Right hindlimb (tissue), 1 donor: ENCODE measurements at places on chromosomes 12 and 14.

DNA sequence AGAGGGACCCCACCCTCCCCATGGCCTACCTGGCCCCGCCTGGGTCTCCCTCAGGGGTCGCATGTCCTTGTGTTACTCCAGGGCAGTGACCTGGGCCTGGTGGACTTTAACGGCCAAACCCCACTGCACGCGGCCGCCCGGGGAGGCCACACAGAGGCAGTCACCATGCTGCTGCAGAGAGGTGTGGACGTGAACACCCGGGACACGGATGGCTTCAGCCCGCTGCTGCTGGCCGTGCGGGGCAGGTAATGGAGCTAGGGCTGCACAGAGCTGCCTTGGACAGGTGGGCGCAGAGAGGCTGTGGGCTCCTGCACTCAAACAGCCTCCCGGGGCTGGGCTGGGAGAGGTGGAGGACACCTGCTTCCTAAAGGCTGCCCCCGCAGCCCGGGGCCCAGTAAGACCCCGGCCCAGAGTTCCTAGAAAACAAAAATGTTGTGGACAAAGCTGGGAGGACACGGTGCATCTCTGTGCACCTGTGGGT is 21.6 kb downstream of the ASPG start:
- DNase-seq: no peak

DNA sequence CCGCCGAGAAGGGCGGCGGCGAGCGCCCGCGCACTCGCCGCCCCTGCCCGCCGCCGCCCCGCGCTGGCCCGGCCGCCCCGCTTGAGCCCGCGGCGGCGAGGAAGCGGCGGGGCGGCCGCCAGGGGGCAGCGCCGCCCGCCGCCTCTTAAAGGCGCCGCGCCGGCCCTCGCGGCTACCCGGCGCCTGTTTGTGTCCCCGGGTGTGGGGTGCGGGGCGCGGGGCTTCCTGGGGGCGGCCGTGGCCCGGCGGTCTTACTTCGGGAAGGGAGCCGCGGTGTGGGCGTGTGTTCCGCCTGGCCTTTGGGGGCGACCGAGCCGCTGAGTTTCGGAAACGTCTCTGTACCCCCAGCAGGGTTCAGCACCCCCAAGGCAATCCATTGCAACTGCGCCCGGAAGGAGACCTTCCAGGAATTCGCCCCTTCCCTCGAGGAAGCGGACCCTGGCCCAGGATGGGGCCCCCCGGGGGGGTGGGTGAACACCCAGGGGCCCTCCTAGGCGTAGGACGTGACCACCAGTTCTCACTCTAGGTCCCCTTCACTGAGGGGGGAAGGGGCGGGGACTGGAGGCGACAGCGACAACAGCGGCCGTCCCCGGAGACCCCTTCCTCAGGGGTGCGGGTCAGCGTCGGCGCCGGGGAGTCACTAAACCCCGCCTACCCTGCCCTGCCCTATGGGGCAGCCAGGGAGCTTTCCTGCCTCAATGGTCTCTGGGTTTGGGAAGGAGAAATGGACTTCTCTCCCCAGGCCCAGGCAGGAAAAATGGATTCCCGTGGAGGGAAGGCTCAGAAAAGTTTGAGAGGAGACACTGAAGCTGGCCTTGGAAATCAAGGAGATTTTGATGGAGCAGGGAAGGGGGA is at the start of gene ITPK1:
ITPK1 (minus strand) TSS at position 105 of the 855 bp plus-strand sequence. CDS start 762 bp downstream, outside the sequence.
- DNase-seq: peak; percentile 64

GRCh38 chr12:94575645-94576403 is 74.5 kb downstream of the TMCC3 start:
- DNase-seq: no peak

DNA sequence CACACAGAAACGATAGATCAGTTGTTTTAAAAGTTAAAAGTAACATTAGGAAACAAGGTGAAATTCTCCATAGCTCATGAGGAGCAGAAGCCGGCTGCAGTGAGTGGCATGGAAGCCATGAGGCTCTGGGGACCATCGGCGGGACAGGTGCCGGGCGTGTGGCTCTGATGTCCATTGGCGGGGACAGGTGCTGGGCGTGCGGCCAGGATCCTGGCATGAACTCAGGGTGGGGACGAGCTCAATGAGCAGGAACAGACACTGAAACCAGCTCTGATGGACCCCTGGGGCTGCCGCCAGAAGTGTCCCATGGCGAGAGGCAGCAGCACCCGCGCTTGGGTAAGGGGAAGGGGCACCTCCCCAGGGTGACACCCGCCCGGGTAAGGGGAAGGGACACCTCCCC is 75.1 kb downstream of the NOC4L start:
- DNase-seq: peak; percentile 73

DNA sequence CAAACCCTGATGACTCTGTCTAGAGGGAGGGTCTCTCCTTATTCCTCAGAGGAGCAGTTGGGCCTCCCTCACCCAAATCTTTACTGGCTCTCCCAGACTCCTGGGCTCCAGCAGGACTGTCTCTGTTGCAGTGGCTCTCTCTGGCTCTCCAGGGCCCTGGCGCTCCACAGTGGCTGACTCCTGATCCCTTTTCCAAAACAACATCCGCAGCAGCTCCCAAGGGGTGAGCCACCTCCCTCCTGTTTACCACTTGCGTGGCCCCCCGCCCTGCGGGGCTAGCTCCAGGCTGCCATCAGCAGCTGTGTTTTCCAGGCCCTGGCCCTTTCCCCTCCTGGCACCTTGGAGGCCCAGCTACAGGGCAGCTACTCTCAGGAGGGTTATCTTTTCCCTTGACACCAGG is 123.5 kb downstream of the CALM1 start:
- DNase-seq: no peak

DNA sequence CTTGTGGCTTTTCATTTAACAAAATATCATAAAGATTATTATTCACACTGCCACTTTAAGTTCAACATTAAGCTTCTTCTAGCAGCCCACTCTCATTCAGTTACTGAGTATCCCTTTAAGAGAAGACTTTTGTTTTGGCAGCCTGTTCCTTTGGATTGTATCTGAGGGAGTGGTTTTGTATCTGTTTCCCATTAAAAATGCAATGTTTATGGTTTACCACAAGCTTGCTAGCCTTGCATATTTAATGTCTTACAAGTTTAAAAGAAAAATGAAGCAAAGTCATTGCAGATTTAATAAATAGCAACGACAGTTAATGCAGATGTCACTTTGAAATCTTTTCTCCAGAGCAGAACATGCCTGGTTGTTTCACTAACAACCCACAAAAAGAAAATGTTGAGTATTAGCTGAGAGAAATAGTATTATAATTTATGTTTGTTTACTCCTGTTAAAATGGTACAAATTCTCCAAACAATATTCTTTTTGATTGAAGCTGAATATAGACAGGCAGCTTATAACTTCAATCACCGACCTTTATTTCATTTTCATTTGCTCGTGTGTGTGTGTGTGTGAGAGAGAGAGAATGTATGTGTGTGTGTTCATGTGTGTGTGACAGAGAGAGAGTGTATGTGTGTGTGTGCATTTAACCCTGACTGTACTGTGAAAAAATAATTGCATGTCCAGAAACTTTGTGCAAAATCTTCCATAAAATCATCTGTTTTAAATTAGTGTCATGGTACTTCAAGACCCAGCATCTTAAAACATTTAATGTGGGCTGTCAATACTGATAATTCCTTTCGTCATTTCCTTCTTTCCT is 1.8 kb downstream of the DCN start:
- no peak for DNase-seq

DNA sequence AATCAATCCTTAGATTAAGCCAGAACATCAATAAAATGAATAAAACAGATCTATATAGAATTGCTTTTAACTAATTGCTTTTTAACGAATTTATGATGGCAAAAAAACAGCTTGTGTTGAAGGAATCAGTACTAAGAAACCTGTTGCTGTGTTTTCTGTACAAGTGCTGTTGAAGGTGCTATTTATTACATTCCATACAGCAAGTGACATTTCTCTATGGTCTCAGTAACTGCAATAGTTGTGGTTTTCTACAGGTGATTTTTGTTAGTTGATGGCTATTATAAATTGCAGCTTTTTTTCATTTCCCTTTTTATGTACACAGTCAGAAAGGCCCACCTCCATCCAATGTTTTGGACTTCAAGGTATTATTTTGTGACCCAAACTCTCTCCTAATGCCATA is 56.6 kb downstream of the SLC2A13 start:
- no peak for DNase-seq

DNA sequence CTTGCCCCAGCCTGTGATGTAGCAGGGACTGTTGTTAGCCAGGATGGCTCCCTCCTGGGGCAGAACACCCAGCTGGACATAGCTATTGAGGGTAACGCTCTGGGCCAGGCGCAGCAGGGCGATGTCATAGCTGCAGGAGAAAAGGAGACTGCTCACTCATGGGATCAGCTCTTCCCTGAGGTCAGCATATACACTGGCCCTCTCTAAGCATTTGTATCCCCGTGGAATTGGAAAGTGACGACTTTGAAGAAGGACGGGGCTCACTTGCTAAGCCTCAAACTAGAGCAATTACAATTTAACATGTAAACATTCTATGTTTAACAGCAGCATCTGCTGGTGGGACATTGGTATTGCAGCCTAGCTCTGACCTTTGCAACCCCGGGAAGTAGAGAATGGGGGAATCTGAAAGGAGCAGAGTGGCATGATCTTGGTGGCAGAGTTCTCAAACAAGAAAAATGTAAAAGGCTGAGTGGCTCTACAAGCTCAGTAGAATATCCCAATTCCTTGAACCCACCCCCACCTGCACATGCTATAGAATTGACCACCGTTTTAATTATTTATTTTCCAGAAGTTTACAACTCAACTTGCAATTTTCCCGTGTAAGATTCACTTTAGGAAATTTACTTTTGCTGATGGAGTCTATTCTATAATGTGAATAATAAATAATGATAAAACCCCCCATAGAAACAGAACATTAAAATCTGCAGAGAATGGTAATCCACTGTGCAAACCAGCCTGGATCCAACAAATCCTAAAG is 5.0 kb downstream of the CELA1 start:
- DNase-seq: peak; percentile 70

GRCh38 chr12:75976913-75977312 is 54.7 kb downstream of the PHLDA1 start:
- DNase-seq: no peak

DNA sequence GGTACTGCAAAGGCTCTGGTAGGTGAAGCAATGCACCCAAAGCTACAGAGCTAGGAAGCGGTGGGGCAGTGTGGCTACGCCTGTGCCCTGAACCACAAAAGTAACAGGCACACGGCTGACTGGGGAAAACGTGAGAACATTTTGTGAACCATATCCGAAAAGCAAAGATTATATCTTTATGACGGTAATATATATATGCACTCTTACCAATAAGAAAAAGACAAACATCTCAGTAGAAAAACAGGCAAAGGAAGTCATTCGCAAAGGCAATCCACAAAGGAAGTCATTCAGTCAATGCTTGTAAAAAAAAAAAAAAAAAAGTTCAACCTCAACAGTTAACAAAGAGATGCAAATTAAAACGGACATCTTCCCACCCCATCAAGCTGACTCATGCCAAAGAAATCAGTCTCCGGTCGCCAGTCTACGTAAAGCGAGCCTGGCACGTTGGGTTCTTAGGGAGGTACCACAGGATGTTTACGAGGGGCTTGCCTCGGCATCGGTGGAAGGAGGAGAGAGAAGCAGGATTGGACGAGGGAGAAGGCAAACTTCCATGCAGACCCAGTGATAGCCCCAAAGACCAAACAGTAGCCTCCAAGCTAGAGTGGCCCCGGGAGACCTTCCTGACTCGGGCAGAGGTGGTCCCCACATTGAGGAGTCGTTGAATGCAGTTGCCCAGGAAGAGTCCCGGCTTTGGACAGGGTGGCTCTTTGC is 39.4 kb upstream of the PPP2R5C start:
- DNase-seq: no peak

GRCh38 chr12:122137681-122138080 is 36.3 kb downstream of the IL31 start:
- DNase-seq: no peak
